ENCODE measurements at places on chromosomes 1 and 21.
A peak's percentile ranks its signal among the peaks of the same experiment; 100 is the strongest.

GRCh38 chr1:11767922-11768704 lies 6.1 kb downstream of the C1orf167 start:
- DNase-seq, result no peak

- no peak for DNase-seq
These were observed 43.0 kb upstream of the EGLN1 start for GRCh38 chr1:231465051-231465450.

GRCh38 chr1:112196731-112197130 lies 199.3 kb upstream of the CTTNBP2NL start:
- DNase-seq, result no peak

DNA sequence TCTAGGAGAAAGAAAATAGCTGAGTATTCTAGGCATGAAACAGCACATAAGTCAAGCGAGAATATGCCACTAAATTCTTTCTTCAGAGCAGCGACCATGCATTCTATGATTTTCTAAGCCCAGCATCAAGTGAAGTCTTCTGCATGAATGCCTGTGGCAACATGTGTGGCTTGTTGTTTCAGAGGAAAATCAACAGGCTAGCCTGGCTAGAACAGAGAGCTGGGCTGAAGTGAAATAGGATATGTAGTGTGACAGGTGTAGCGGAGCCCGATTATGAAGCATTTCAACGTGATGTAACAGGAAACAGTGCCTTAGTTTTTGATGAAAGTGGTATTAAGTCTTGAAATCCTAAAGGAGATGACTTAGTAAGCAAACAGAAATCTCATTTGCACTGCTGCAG lies 7.0 kb downstream of the CSDE1 start:
- peak; percentile 1 for DNase-seq

- DNase-seq, result no peak
These were observed 8.7 kb upstream of the HAX1 start for GRCh38 chr1:154263465-154264332.

DNA sequence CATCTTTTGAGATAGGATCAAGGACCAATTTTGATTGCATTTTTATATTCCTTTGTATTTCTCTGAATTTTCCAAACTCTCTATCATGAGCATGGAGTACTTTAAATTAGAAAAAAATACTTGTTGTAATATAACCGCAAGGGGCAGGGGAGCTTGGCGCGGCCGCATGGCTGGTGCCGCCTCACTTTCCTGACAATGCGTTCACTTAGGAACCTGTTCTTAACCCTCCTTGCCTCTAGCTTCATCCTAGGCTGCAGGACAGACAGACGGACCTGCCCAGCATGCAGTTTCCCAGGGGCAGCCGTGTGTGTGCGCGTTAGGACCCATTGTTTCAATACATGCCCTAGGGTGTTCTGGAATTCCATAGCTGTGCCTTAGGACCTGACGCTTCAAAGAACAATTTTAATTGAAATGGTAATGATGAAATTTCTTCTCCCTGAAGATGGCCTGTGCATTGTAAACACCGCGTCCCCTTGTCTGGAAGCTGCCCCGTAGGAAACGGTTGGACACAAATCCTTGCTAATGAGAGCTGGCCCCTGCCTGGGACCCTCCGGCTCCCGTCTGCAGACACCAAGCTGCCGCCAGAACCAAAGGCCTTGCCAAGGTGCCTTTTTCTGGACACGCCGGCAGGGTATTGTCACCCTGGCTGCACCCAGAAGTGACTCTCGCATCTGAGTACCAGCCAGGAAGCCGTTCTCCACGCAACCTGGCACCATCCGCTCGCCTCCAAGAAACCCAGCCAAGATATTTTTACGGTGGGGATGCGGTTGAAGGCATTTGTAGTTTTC lies 466.4 kb downstream of the NPHP4 start:
- DNase-seq, result no peak

DNA sequence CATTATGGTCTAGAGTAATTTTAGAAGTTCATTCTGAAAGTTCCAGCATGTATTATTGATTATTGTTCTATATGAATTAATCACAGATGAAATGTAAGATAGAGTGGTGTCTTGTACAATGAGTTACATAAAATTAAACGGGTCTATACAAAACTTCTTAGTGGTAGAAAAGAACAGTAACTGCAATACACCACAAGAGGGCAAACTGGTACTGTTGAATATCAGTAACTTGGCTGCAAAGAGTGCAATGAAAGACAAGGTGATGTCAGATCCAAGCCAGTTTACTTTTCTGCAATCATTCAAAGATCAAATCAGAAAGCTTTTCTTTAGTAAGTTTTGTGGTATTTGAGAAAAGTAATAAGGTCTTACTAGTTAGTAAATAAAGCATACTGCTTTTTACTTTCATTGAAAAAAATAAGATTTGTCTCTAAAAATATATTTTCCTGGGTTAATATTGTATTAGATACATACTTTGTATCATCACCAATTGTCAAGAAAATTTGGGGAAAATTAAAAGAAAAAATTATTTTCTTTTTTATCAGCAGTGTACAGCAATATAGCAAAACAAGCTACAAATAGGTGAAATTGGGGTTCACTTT lies 66.4 kb upstream of the BTG3 start:
- peak; percentile 83 for DNase-seq

DNA sequence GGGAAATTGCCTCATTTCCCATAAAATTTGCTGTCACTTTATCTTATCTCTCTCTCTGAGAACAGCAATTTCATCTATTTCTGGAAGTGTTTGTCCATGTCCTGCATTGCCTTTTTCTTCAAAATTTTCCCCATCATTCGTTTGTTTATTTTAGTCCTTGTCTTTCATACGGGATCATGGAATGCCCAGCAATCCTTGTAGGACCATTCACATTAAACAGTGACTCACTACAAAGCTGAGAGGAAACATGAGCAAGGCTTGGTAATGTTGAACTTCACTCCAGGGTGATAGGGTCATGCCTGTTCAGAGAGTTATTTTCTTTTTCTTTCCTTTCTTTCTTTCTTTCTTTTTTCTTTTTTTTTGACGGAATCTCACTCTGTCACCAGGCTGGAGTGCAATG lies 32.2 kb upstream of the HNRNPU start:
- DNase-seq, result no peak

DNA sequence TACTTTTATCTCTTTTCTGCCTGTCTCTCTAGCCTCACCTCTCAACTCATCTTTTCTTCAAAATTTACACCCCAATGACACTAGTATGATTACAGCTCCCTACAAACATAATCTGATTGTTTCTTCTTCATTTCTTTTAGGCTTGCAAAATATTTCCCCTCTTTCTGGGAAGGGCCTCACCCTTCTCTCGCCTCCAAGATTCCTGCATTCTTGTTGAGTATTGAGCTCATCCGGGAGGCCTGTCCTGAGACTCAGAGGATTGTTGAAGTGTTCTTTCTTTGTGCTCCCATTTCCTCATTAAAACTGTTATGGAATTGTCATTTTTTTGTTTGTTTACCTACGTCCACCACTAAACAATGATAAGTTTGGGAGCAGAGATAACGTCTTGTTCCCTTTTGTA lies 99.1 kb upstream of the CHRM3 start:
- DNase-seq, result no peak

DNA sequence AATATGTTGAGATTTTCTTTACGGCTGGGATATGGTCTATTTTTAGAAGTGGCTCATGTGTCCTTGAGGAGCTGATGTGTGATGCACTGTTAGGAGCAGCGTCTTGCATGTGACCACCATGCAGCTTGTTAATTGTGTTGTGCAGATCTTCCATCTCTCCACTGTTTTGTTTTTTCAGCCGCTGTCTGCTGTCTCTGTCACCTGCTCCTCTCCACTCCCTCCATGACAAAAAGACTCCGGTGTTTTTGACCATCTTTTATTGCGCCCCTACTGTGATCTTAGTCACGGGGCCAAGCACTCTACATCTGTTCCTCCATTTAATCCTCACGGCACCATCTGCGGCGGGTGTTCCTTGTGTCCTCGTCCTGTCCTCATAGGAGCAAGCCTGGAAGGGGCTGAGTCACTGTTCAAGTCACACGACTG lies 51.8 kb downstream of the ADARB1 start:
- no peak for DNase-seq

DNA sequence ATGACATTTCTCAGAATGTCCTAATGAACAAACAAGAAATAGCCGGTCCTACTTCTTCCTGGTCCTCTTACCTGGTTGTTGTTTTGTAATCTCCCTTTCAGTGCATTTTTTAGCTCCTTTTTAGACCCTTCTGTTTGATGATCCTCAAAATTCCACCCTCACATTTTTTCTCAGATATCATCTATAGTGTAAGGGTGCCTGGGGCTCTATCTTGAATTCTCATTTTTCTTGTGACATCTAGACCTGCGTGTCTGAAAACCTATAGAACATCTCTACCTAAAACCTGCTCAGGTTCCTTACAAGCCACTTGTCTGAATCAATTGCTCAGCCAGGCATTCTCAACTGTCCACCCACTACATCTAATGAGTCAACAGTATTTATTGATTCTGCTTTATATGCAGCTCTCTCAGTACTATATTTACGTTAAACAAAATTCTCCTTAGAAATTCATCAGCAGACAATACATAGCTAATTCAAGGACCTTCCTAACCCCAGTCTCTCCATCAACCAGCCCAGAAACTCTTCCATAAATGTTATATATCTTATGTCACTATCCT lies 36.5 kb upstream of the USH2A start:
- DNase-seq, result no peak

DNA sequence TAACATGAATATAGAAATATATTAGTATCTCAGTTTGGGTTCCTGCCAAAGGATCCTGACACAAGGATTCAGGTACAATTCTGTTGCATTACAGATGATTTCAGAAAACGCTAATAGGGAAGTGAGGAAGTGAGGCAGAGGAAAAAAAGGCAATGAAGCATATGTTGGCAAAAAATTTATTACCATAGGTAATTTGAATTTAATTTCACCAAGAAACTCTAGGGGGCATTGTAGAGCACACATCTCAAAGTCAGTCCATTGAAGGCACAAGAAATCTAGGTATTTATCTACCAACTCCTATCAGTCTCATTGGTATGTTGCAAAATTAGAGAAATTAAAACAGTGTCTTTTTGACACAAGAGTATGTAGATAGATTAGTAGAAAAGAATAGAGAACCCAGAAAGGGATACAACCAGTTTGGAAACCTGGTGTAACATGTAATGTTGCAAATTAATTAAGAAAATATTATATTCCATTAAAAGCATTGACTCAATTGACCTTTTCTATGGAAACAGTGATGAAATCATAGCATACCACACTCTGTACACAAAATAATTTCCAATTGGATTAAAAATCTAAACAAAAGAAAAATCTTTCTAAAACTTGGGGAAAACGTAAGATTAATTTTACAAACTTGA lies 104.9 kb upstream of the SNX7 start:
- peak; percentile 24 for DNase-seq

DNA sequence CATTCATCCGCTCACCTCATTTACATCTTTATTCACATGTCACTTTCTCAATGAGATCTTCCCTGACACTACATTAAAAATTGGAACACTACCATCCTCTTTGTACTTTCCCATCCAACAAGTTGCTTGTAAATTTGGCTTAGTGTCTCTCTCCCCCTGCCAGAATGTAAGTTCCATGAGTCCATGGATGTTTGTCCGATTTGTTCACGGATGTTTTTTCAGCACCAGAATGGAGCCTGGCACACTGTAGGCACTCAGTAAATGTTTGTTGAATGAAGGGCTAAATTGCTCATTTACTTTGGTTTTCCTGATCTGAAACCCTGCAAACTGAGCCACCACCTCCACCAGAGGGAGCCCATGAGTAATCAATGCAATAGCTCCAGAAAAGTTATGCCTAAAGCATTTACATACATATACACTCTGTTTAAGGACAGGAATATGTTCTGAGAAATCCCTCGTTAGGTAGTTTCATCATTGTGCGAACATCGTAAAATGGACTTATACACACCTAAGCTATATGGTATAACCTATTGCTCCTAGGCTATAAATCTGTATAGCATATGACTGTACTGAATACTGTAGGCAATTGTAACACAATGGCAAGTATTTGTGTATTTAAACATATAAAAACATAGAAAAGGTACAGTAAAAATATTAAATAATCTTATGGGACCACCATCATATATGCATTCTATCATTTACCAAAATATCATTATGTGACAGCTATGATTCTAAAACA lies 2.8 kb upstream of the EYA3 start:
- peak; percentile 60 for DNase-seq

DNA sequence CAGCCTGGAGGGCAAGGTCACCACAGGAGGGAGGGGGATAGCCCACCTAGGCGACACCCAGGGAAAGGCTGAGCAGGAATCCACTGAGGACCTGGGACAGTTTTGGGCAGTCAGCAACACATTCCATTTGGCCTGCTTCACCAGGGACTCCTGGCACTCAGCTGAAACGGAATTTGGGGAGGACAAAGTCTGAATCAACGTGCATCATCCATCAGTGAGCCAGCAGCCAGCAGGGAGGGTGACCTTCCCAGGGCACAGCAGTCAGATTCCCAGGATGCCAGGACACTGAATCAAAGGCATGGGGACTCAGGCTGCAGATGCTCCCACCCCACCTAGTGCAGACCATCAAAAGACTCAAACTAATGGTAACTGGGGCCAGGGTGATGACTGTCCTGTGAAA lies 4.6 kb downstream of the SH3BP5L start:
- DNase-seq, result no peak

GRCh38 chr1:115198938-115199337 lies 109.6 kb upstream of the TSPAN2 start:
- DNase-seq, result peak; percentile 61

- DNase-seq, result no peak
These were observed 60.1 kb downstream of the TMCO4 start for GRCh38 chr1:19739628-19740027.

DNA sequence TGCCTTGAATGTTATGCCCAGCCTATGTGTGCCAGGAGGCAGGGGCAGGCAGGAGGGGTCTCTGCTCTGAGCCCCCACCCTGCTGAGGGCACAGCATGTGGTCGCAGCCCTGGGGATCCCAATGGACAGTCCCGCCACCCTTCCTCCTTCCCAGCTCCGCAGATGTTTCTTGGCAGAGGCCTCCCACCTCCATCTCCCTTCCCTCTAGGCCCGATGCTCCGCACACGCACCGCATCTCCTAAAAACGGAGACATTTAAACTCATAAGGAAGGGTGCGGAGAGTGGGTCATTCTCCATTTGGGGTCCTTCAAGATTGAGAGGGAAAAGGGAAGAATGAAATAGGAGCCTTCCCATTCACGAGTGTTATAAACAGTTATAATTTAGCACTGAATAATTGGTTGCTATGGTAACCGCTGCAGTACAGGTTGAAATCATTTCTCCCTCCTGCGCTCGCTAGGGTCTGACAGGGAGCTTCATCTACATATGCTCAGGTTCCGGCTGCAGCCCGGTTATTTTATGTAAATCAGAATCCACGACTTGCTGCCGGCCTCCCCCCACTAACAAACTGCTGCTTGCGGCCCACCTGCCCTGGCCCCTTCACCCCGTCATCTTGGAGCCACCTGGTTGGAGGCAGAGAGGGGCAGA lies 16.0 kb downstream of the CHD5 start:
- DNase-seq, result no peak

GRCh38 chr1:30173560-30173959 lies 549.8 kb downstream of the MATN1 start:
- no peak for DNase-seq

Measured in NCI-H1105 treated with DMSO at 0.1 percent for 48 hours (cell line).